CD8-positive, alpha-beta memory T cell (primary cell): ENCODE measurements at places on chromosomes 12 and 14.

DNA sequence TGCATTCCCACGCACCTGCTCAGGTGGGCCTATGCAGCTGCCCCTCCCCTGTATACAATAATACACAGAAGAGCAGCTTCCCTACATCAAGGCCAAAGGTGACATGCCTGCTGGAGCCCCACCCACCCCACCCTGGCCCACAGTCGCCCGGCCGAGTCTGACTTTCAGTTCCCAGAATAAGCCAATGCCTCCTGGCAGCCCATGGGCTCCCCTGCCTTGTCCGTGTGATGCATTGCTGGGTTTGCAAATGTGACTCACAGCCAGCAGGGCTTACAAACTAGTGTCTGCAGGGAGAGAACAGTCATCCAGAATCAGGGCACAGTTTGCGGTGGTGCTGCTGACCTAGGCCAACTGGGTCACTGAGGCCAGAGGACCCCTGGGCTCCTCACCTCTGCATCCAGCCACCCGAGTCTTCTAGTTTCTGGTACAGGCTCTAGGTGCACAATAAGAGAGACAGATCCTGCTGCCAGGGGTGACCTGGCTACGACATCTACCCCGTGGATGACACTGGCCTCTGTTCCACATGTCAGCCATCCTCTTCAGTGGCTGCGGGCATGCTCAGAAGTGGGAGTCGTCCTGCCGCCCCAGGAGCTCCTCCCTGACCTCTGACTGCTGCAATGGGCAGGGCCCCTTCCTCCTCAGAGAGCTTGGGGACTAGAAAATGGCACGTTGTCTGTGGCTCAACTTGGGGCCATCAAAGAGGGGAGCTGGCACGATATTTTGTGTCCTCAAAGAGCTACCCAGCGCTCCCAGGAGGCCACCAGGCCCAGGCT is 84.5 kb downstream of the CHGA start:
- no peak for DNase-seq

- DNase-seq = no peak
Observed at GRCh38 chr14:78951602-78952001, 781.4 kb downstream of the NRXN3 start.

- no peak for DNase-seq
Observed at GRCh38 chr14:56008150-56008549, 110.1 kb upstream of the PELI2 start.

GRCh38 chr12:47268501-47269454 is 189.0 kb upstream of the AMIGO2 start:
- DNase-seq = no peak
